Heart right ventricle (tissue), 16 donors: ENCODE measurements at places on chromosomes 2 and 18. TPM values are rescaled to one million over a fixed set of nuclear protein-coding genes. Genes with fewer than 3 reads are reported as not detected.

DNA sequence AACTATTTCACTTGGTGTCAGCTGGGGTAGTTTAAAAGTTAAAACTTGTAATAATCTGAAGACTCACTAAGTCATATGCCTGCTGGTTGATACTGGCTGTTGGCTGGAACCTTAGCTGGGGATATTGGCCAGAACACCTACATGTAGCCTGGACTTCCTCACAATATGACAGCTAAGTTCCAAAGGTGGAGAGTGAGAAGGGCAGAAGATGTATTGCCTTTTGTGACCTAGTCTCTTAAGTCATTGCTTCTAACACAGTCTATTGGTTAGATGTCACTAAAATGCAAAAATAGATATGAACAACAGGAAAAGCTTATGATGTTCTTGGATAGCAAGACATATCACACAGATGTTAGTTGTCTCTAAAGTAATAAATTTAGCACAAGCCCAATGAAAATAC is 113.2 kb upstream of the CHAC2 start:
- H3K4me3 ChIP-seq, result no peak overlapping the region
- H3K36me3 ChIP-seq, result no peaks in the 10 kb centered on the region
- no peak overlapping the region for H3K27ac ChIP-seq
- no peaks in the 10 kb centered on the region for H3K27me3 ChIP-seq

The SERPINB3 gene
- total RNA-seq, result not detected

GRCh38 chr18:80033181-80034067 is 810 bp upstream of the RBFA start:
- no peak for DNase-seq
- peak overlapping the region; percentile 96 for H3K4me3 ChIP-seq
- peaks cover 7% of the 10 kb centered on the region for H3K4me1 ChIP-seq
- H3K27ac ChIP-seq, result peak overlapping the region; percentile 92
- peaks cover 19% of the 10 kb centered on the region for H3K36me3 ChIP-seq
- no peaks in the 10 kb centered on the region for H3K27me3 ChIP-seq

DNA sequence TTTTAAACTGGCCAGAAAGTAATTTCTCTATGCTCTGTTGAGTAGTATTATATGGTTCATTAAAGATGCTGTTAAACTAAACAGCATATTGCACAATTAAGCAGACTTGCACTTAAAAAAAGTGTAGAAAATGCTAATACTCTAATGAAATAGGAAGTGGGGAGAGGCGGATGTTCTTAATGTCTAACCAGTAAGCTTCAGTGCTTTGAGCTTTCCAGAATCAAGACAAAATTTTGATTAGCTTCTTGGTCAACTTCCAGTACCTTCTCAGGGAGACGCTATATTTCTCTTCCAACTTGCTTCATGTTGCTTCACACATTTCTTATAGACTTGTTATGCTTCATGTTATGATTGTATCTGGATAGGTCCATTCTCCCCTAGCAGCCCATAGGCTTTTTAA is 89.1 kb downstream of the MAP2 start:
- H3K4me1 ChIP-seq, result no peaks in the 10 kb centered on the region
- H3K27me3 ChIP-seq, result no peaks in the 10 kb centered on the region
- no peak overlapping the region for H3K27ac ChIP-seq
- no peak for DNase-seq

The CCDC121 gene
- 5.5 TPM for total RNA-seq

- H3K27me3 ChIP-seq, result no peaks in the 10 kb centered on the region
- DNase-seq, result no peak
- peaks cover 54% of the 10 kb centered on the region for H3K36me3 ChIP-seq
- peaks cover 5% of the 10 kb centered on the region for H3K4me1 ChIP-seq
These were observed 64.1 kb downstream of the TRAPPC12 start for GRCh38 chr2:3443506-3444084.

DNA sequence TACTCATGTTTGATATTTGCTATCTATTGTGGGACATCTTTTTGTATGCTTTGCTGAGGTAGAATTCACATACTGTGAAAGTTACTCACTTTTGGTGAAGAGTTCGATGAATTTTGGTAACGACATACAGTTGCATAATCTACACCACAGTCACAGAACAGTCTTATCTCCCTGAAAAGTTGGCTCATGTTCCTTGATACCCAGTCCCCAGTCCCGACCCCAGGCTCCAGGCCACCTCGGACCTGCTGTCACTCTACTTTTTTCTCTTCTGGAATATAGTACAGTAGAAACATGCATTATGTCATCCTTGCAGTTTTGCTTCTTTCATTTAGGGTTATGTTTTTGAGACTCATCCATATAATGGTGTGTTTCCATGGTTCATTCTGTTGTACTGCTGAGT is 191.7 kb downstream of the FAM210A start:
- H3K4me1 ChIP-seq, result peaks cover 28% of the 10 kb centered on the region
- no peaks in the 10 kb centered on the region for H3K27me3 ChIP-seq
- no peak overlapping the region for H3K4me3 ChIP-seq
- H3K36me3 ChIP-seq, result no peaks in the 10 kb centered on the region

The C1GALT1C1L gene
- 2.0 TPM for total RNA-seq
